Stimulated activated CD8-positive, alpha-beta memory T cell treated with anti-CD3 and anti-CD28 coated beads, Interleukin-4, amount 100 ng/mL, for 1 hour (primary cell): ENCODE measurements at places on chromosomes 5 and 9.

DNA sequence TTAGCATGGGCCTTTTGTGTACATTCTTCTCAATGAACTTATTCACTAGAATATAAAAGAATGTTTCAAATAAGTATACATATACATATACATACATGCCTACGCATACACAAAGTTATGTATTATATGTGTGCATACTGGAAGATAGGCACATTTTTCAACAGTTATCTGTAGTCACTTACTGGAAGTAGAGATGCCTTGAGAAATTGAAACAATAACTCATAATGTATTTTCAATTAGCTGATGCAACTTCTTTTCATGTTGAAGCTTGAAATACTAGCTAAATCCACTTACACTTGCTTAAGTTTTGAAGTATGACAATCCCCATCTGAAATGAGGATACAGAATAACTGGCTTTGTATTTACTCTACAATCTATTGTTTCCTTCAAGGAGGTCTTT lies 469.0 kb upstream of the PTGER4 start:
- no peak for DNase-seq

DNA sequence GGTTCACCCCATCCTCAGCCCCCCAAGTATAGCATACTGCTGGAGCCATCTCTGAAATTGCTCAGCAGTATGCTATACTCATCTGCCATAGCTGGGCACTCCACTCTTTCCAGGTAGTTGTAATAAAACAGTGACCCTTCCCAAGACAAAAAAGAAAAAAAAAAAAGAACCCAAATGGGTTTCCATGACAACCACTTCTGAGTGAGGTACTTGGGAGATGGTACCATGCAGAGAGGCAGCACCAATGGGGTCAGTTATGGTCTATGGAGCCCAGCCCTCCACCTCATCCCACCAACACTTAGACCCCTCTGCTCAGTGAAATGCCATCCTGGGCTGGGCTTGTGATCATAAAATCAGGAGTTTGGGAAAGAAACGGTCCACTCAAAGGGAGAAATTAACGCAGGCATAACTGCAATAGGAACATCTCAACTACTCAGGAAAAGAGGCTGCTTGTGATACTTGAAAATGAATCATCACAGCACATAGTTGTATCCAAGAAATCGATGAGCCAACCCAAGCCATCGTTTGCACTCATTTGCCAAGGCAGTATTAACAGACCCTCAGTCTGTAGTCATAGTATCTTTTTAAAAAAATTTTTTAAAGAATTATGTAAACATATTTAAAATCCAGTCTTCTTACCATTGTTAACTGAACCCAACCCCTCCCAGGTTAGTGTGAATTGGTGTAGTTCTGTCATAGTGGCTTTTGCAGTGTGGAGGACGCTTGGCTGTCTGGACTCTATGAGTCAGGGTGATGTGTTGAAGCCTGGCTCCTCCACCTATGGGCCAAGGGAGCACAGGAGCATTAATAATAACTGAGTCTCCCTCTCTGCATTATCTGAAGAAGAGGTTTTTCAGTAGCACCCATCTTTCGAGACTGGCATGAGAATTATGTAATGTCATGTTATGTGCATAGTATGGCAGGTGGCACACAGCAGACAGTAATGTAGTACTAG lies 402.7 kb downstream of the SPOCK1 start:
- DNase-seq, result no peak

GRCh38 chr5:79193643-79194042 lies 42.3 kb upstream of the JMY start:
- DNase-seq, result no peak

DNA sequence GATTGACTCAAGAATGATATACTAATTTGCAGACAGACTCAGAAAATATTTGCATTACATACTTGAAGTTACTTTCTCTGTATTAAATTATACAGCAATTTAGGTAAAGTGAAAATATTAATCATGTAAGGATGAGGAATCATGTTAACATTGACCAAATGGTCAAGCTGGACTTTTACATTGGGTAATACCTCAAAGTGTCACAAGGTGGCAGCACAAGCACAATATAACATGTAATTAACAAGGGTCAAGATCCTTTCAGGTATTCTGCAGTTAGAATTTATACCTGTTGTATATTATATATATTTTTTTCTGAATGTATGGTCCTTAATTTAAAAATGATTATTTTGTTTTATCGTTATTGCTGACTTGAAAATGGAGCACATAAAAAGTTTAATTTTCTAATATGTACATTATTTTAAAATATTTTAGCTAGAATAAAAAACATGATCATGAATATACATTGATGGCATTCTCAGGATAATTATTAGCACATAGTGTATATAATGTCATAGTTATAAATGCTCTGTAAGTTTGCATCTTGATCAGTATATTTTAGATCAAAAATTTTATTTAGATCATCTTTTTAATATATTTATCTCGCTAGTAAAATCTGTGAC lies 8.6 kb downstream of the HAPLN1 start:
- no peak for DNase-seq

DNA sequence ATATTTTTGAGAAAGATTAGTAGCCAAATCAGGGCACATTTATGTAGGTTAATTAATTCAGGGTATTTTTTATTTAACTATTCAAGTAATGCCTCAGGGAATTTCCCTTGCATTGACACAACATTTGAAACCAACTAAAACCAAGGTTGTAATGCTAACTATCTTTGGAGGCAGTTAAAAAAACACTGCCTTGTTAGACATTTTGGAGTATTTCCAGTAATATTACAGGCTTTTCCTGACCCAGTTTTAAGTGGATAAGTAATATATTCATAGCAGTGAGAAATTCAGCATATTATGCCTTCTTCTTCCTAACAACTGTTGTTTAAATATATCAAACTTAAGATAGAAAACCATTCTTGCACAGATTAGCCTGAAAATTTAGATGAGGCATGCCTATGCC lies 175.1 kb downstream of the TMC1 start:
- DNase-seq, result no peak

DNA sequence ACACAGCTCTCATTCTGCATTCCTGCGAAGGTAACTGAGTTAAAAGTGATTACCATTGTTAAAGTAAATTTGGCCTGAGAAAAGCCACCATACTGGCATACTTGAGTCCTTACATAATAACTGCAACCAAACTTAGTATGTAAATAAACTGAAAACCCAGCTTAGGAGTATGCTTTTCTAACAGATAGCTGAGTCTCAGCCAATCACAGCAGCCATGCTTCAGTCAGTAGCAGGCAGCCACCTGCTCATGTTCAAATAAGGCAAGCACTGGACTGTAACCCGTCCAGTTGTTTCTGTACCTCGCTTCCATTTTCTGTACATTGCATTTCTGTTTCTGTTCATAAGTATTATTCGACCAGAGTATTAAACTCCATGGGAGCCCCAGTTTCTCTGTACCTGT lies 58.6 kb downstream of the GCNT4 start:
- DNase-seq, result no peak

- no peak for DNase-seq
Measured at GRCh38 chr5:72860499-72860898, 44.0 kb downstream of the TNPO1 start.

- no peak for DNase-seq
Measured at GRCh38 chr9:129801504-129801903, 1.5 kb upstream of the TOR1B start.

DNA sequence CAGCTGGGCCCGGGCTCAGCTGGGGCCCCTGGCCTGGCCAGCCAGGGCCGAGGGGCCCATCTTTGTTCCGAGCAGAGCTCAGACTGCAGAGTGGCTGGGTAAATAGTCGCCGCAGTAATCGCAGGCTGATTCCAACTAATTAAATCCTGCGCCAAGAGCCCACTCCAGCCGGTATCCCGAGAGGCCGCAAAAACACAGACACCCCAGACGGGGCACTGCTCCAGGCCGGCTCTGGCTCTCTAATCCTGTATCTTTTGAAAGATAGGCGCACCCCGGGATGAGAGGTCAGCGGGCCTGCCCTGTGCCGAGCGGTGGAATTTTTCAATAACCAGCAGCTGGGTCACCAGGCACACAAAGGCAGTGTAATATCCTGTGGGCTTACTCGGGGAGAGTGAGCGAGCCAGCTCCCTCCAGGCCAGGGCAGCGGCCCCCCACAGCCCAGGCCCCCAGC lies 57.7 kb downstream of the LMX1B start:
- DNase-seq, result no peak

GRCh38 chr9:133950629-133951111 lies 41.5 kb downstream of the VAV2 start:
- DNase-seq, result no peak

GRCh38 chr9:3027210-3027609 lies 183.3 kb upstream of the PUM3 start:
- DNase-seq, result no peak

GRCh38 chr5:103772248-103772647 lies 209.7 kb upstream of the NUDT12 start:
- no peak for DNase-seq

DNA sequence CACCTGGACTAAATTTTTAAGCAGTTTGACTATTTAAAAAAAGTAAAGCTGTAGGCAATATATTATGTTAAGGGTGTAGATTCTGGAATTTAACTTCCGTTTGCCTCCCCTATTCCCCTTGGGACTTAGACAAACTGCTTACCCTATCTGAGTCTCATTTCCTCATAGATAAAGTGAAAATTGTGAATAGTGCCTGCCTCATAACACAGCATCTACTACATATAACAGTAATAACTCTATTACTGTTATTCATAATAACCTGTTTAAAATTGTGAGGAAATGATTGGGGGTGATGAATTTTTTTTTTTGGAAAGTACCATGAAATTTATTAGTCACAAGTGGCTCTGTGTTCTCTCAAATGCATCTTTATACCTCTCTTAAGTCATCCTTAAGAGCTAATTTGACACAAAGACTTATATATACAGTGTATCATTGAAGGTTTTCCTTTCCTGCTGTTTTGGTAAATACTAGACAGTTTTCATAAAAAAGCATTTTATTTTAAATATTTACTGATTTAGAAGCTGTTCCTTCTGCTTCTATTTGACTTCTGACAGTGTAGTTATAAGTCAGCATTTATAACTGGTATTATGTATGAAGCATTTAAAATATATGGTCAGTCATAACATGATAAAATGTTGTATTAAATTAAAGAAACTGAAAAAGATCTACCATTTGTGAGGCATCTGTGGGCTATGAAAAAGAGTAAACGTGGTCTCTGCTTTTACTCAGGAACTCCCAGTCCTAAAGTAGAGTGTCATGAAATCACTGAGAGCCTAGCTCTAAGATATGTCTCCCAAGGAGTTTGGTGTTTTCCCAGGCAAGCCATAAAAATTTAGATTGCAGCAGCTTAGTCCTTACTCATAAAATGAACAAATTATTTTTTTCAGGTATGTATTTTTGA lies 46.4 kb downstream of the MCCC2 start:
- no peak for DNase-seq

GRCh38 chr5:52727020-52727419 lies 60.7 kb upstream of the ITGA1 start:
- DNase-seq, result no peak

DNA sequence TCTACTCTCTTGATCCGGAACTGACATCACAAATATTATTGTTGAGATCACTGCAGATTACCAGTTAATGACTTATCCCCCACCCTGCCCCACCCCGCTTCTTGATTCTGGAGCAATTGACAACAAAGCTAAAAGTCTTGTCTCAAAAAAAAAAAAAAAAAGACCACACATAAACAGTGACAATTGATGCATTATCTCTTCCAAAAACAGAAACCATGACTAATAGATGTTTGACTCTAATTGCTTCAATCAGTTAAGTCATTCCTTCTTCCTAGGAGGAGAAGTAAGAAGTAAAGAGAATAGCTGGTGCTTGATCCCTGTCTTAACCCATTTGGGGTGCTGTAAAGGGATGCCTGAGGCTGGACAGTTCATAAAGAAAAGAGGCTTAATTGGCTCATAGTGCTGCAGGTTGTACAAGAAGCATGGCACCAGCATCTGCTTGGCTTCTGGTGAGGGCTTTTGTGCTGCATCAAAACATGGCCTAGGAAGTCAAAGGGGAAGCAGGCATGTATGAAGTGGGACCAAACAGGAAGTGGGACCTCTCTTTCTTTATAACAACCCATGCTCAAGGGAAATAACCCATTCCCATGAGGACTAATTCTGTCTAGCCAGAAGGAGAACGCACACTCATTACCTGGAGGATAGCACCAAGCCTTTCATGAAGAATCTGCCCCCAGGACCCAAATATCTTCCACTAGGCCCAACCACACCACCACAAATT lies 158.7 kb downstream of the TMEM167A start:
- DNase-seq, result no peak

GRCh38 chr5:34524123-34524522 lies 132.0 kb upstream of the RAI14 start:
- no peak for DNase-seq

GRCh38 chr5:132747616-132748440 lies 602 bp downstream of the CCNI2 start:
- no peak for DNase-seq

DNA sequence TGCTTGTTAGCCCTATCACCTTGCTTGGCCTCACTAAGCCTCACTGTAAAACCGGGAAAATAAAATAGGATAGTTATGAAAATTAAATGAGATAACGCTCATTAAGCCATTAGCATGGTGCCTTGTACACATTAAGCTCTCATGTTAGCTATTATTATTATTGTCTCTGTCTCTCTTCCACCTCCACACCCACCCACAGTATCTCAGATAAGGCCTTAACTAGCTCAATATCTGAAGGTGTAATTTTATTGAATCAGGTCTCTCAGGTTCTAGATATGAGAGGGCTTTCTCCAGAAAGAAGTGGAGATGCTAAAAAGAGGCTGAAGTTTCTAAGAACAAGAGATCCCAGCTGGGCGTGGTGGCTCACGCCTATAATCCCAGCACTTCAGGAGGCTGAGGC lies 27.6 kb downstream of the GFRA3 start:
- no peak for DNase-seq

DNA sequence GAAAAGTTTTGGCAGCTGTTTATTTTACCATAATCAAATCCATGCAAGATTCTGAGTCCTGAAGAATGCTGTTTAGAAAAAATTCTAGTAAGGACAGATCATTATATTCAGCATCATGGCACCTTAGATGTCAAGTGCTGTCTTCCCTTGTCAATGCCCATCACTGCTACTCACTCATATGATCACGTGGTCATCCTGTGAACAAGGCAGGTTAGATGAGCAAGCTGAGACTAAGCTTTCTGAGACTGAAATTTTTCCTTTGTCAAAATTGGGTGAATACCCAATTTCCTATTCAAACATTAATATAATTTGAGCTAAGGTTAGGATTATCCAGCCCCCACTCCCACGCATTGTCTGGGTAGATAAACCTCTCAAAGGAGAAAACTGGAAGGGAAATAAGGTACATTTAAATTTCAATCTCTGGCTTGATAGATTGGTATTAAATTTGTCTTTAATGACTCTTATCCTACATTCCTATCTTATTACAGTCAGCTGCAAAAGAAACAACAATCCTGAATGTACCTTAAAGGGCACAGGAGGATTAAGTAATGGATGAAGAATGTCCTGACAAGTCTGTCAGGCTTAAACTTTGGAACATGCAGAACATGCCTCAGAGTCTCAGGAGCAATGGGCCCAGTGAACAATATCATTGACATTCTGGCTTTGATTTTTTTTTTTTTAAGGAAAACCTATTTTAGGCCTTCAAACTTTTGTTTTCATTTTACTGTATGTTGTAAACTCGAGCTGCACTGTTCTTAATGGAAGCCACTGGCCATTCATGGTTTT lies 148.7 kb upstream of the RANBP3L start:
- DNase-seq, result no peak
